ENCODE measurements at places on chromosomes 4 and X.
A peak's percentile ranks its signal among the peaks of the same experiment; 100 is the strongest.

DNA sequence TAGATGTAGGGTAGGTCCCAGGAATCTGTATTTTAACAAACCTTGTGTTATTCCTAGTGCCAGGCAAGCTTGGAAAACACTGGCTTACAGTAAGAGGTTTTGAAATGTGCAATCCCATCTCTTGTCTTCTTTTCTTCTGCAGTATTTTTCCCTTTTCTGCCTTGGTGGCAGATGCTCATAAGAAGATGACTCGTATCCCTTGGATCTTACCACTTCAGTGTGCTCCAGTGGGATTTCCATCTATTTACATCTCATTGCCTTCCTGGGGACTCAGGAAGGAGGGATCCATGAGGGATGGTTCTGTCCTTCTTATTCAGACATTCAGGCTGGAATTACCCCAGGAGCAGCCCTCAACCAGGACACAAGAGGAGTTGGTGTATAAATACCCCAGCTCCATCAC is 136.6 kb downstream of the NHS start:
- DNase-seq = no peak

DNA sequence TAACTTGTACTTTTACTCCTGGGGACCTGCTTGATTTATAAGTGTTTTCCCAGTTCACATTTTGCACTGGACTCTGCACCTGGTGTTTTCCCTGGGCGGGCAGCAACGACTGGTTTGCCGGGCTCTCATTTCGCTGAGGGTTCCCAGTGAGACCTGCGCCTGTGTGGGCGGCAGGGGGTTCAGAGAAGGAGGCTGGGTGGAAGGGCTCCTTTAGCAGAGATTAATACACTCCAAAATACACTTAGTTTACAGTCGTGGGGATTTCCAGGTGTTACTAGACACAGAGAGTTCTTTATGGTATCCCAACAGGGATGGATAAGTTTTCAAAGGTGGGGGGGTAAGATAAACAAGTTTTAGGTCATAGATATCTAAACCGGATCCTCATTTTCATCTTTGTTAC is 53.0 kb upstream of the SHISA3 start:
- no peak for DNase-seq

- no peak for DNase-seq
Observed at GRCh38 chr4:165560941-165561340, 182.1 kb downstream of the CPE start.

DNA sequence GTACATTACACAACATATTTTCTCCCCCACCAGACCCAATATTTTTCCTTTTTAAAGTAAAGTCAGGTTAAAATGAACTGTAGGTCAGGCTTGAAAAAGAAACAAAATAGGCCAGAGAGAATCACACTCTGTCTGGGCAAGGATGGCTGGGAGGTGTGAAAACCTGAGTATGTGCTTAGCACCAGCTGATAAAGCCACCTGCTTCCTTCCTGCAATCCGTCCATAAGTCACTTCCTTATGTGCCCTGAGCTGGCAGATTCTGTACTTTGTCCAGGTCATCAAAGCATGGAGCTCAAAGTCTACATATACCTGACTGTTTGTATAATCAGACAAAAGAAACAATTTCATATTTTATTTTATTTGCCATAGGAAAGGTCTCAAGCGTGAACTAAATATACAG is 37.7 kb downstream of the ANTXR2 start:
- peak; percentile 69 for DNase-seq

DNA sequence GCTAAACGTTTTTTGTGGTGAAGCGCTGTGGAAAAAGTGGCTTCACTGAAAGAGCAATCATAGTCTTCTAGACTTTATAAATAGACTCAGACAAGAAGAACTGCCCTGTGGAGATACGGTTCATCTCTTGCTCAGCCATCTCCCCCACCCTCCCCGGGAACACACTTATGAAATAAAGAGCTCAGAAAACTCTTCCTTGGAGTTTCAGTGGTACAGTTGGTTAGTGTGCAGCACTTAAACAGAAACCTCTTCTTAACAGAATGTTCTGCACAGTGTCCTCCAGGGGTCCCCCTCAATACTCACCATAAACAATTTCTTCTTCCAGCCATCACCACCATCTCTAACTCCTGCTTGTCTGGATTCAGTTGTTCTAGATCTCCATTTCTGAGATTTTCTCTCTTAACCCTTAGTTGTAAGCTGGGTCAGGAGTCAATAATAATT is 313.0 kb downstream of the ARHGAP10 start:
- DNase-seq = no peak

GRCh38 chr4:26220696-26221095 is 100.1 kb upstream of the RBPJ start:
- DNase-seq = no peak

DNA sequence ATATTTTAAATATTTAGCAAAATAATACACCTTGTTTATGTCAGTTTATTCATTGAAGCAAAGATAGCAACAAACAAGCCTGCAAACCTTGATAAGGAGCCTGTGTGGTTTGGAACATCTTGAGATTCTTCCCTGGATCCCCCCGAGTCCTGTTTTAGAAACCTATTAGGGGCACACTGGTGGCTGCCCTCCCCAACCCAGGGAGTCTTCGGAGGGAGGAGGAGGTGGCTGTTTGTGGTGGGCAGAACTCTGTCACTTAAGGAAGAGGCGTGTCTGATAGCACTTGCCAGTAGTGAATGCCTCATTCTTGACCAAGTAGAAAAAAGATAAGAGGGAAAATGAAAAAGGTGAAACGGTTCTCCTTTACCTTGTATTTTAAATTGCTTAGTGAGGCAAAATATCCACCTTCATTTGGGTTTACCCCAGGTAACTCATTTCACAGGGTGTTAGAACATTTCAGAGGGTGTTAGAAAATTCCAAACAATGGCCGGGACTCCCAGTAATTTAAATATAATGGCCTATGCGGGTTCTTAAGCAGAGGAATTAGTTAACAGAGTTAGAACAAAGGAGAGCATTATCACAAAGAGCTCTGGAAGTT is 10.4 kb downstream of the KIT start:
- DNase-seq = no peak

DNA sequence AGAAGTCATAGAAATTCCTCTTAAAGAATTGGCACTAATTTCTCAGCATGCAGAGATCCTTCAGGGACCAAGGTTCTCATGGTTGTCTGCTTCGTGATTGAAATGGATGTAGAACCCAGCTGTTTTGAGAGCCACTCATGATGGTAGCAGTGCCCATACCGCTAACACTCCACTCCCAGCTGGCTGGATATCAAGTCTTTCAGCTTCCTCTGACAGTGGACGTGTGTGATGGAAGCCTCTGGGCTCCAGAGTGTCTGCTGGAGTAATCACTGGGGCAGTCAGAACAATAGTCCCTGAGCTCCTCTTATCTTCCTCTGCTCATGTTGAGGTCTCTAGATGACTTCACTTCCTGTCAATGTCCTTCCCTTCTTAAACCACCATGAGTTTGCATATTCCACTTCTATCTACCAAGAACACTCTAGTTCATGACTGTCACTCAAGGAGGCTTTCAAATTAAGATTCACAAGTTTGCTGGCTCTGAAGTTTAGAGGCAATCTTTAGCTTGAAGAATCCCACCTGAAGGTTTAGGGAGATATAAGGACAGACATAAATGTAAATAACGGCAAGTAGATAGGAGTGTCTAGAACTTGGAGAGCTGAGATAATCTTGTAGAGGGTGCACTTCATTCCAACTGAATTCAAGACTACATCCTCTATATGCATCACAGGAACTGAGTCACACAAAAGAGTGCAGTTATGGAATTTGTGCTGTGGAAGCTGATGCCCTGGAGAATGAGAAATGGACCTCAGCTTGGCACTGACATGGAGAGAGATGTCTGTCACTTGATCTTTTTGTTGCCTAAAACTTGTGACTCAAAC is 64.5 kb upstream of the WDR1 start:
- no peak for DNase-seq

GRCh38 chrX:132876523-132877338 is 81.7 kb downstream of the HS6ST2 start:
- no peak for DNase-seq

DNA sequence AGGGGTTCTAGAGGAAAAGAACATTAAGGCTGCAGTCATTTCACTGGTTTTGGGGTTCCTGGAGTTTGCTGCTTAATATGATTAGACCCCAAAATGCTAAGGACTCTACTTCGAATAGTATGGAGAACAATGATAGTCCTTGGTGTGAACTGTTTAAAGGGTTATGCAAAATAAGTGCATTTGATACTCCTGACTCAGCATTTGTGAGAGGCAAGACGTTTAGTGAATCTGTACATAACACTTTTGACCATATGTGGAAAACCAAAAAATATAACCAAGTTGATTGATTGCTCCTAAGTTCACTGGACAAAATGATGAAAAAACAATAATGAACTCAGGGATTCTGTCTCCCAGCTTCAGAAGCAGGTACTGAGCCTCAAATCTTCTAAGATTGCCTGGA is 414.1 kb downstream of the SH3BGRL start:
- DNase-seq = no peak

DNA sequence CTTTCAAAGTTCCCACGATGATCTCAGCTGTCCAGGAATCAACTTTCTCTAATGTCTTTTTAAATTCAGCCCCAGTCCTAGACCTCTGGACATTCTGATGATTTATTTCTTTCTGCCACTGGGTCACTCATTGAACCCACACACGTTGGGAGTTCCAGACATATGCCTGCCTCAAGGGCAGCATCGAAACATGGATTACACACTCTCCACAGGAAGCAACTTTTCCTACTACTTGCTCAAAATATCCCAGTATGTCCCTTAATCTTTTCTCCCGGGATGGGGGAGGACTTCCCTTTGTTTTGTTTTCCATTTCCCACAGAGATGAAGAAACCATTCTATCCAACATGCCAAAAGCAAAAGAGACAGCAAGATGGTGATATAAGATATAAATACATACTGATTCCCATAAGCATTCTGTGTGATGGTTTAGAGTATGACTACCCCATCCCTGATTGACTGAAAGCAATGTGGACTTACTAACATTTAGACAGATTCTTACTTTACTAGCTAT is 79.8 kb upstream of the PPARGC1A start:
- DNase-seq = no peak

DNA sequence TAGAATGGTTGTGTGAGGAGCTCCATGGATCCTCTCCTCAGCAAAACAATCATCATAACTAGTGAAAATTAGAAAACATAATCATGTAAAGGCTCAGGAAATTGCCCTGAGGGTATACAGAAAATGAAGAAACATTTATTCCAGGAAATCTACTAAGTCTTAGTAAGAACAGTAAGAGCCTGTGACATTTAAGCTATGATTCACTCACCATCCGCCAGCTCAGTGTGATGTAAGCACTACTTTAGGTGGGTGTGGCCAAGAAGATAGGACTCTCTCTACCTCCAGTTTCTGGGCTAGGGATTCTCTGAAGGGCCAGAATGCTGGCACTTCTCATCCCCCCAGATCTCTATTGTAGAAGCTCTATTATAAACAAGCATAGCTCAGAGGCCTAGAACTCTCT is 147.5 kb downstream of the DLG3 start:
- no peak for DNase-seq

DNA sequence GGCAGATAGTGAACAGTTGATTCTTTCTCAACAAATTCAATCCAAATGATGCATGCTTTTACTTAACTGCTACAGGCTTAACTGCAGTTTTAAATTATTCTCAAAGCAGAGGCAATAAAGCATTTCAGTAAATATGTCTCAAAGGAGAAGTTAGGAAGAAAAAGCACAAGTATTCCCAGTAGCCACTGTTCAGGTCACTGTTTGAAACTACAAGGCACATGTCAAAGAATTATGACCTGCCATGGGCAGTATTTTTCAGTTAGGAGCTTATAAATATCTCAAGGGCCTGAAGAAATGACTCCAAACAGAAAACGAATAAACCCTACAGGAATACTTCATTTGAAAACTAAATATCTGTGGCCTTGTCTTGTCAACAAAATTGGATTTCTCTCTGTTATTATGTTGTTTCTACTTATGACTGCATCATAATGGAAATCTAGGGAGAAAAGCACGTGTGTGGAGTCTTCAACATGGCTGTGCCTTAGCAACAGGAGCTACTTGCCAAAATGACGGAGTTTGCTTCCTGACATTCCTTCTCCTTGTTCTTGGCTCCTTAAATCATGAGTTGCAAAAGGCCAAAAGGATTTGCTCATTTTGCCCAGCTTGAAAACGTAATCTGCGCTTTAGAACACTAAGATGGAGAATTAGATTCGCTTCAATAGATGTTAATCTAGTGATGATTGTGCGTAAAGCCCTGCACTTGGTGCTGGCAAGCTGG is 67.6 kb upstream of the GPR101 start:
- DNase-seq = no peak

- DNase-seq = no peak
Observed at GRCh38 chrX:129115104-129115503, 408.2 kb downstream of the SMARCA1 start.

DNA sequence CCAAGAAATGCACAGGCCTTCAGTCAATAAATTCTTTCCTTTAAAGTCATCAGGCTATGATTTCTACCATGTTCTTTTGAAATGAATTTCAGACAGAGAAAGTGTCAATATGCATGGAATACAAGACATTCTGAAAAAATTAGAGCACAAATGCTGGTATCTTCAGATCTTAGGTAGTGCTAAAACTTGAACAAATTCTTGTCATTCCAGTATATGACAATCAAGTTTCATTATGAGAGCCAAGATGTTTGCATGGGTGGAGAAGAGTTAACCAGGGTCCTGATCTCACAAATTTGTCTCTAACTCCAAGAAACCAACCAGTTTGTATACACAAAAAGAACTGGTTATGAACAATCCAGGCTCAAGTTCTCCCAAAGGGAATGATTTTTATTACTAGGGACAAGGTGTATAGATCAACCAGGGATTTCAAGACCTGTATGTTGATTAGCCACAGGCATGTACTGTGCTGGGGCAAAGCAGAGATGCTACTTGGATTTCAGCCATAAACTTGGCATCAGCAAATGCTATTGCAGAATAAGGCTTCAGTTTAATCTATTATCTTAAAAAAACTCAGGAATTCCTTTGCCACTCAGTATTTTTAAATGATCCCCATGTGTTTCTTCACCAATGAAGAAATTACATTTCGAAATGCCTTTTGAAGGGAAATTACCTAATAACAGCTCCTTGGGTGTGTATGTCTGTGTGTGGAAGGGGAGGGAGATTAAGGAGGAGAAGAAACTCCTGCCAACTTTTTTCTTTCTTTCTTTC is 69.7 kb downstream of the FANCB start:
- DNase-seq = no peak

GRCh38 chr4:140755774-140756318 is 339 bp downstream of the TBC1D9 start:
- DNase-seq = no peak

- no peak for DNase-seq
Observed at GRCh38 chr4:48651914-48652313, 128.2 kb downstream of the FRYL start.

GRCh38 chrX:50198348-50198747 is 2.5 kb downstream of the AKAP4 start:
- no peak for DNase-seq

- no peak for DNase-seq
Observed at GRCh38 chr4:107153956-107154355, 117.8 kb upstream of the DKK2 start.

GRCh38 chr4:38889143-38889542 is 21.5 kb downstream of the FAM114A1 start:
- no peak for DNase-seq

DNA sequence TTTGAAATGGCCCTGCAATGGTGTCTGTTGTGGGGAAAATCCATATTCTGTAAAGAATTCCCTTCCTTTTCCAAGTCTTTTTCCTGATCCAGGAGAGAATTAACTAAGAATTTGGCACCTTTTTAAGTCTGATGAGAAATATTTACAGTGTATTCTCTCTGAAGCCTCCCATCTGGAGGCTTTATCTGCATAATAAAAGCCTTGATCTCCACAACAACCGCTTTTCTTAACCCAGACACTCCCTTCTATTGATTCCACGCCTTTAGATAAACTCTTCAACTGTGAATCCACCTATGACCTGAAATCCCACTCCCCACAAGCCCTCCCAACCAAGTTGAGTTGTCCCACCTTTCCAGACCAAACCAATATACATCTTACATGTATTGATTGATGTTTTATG is 43.1 kb upstream of the TMPRSS11E start:
- DNase-seq = no peak

All from NCI-H510A treated with DMSO at 0.1 percent for 48 hours (cell line).